Ecto neural progenitor cell (in vitro differentiated cells): ENCODE measurements at places on chromosomes 12 and 14.
A peak's percentile ranks its signal among the peaks of the same experiment; 100 is the strongest.

DNA sequence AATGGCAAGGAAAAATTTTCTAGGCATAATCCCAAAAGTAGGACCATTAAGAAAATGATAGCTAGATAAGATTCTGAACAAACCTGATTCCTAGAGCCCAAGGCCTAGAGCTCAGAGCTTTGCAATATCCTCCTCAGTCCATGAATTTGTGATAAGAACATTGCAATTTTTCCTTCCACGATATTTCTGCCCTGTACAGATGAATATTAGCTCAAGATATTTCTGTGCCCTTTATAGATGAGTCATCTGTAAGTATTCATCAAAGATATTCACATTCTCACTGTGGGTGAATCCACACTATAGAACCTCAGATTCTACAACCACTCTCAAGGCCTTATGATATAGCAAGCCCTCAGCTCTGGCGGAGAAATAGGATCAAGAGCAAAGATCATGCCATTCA lies 37.5 kb downstream of the EAPP start:
- no peak for DNase-seq

GRCh38 chr14:89794096-89794495 lies 160.4 kb downstream of the EFCAB11 start:
- DNase-seq = no peak

DNA sequence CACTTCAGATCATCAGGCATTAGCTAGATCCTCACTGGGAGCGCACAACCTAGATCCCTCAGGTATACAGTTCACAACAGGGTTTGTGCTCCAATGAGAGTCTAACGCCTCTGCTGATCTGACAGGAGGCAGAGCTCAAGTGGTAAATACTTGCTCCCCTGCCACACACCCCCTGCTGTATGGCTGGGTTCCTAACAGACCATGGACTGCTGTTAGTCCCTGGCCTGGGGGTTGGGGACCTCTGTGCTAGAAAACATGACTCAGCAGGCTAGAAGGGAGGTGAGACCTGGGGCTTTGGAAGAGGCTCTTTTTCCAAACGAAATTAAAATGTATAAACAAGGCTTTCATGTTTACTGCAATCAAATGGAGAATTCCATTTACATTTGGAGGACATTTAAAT lies 691.1 kb downstream of the FLRT2 start:
- DNase-seq = peak; percentile 56

- DNase-seq = no peak
These were observed 3.6 kb upstream of the DNAJC22 start for GRCh38 chr12:49342914-49343731.

GRCh38 chr14:22837750-22838538 lies 1.6 kb downstream of the MMP14 start:
- DNase-seq = no peak

GRCh38 chr14:33488582-33488981 lies 462.3 kb downstream of the EGLN3 start:
- no peak for DNase-seq

DNA sequence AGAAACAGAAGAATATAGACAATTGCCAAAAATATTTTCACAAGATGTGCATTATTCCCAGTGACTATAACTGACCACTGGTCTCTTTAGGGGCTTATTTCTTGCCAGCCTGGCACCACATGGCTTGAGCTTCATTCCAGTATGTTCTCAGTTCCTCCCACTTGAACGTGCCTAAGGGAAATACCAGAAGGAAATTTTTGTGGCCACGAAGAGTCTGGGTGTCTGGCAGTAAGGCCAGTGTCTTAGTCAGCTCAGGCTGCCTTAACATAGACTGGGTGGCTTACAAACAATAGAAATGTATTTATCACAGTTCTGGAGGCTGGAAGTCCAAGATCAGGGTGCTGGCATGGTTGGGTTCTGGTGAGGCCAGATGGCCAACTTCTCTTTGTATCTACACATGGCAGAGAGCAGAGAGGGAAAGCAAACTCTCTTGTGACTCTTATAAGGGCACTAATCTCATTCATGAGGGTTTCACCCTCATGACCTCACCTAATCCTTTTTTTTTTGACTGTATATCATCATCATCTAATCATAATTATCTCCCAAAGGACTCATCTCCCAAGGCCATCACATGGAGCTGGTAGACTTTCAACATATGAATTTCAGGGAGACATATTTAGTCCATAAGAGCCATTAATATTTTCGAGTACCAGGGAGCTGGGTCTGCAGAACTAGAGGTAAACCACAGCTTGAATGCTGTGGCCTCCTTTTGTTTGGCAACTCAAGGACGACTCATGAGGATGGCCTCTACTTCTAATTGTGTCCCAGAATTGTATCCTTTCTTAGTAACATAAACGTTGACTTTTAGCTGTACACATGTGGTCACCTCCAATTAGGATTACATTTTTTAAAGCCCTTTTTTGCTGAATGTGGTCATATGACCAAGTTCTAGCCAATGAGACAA lies 5.1 kb upstream of the SMOC1 start:
- DNase-seq = no peak

DNA sequence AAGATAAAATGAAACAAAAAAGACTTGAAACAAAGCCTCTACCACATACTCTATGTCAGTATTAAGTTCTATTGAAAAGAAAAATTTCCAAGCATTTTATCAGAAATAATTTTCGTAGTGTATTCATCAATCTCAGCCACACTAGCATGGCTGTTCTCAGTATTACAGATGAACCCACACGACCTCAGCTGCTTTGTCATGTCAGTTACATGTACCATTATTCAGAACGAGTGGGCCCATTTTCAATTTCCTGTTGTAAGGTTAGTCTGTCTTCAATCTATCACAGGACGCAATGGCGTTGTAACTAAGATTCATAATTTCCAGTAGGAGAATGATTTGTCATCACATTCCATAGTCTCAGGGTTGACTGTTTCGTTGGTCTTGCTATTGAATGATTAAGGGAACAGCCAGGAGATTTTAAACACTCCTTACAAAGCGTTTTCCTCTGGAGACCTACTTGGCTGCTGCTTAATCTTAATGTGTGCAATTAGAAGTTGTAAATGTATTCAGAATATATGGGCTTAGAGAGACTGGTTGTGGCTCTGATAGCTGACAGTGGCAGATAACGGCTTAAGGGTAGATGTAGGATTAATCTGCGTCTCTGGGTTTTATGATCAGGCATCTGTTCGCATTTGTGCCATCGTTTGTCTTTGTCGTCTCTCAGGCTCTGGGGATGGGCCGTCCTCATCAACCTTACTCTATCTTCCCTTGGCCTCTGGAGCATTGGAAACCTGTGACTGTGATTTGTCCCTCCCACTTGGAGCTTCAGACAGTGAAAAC lies 65.4 kb downstream of the GLT1D1 start:
- no peak for DNase-seq

GRCh38 chr14:37482428-37482827 lies 112.6 kb downstream of the FOXA1 start:
- DNase-seq = no peak

GRCh38 chr12:43370263-43370662 lies 181.7 kb downstream of the ADAMTS20 start:
- DNase-seq = no peak

DNA sequence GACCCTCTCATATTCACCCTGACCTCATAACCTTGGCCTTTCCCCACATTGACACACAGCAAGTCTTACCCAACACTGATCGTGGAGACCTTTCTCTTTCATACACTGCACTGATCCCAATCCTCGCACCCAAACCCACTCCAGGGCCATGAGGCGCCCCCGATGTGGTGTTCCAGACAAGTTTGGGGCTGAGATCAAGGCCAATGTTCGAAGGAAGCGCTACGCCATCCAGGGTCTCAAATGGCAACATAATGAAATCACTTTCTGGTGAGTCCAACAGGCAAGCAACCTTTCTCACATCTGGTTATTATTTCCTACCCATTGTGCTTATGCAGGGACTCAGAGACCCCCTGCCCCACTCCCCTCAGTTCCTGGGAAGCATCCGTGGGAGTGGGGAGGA lies 5.4 kb downstream of the MMP14 start:
- DNase-seq = no peak

DNA sequence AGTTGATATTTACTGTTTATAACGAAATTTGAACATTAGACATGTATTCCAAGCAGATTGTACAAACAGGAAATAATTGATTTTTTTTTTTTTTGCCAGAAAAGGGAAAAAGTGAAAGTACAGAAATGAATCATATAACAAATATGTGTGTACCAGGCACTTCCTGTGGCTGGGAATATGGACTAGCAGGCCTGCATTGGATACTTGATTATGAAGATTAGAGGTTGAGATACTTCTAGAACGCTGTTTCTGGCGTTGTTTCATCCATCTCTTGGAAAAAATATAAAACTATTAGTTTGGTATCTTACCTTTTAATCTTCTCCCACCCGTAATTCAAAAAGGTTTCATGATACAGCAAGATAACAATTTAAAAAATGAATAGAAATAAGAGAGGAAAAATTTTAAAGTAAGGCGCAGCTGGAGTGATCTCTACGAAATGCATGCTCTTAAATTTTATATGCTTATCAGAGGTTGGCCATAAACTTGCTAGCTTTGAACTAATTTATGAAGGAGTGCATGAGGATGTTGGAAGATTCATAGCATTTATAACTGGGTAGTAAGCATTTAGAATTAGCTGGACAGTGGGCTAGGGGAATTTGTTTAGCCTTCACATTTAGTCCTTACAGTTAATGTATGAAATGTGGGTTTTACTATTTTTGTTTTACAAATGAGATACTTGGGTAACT lies 90.8 kb downstream of the AEBP2 start:
- DNase-seq = no peak

- no peak for DNase-seq
These were observed 47.6 kb upstream of the RD3L start for GRCh38 chr14:103989964-103990363.

DNA sequence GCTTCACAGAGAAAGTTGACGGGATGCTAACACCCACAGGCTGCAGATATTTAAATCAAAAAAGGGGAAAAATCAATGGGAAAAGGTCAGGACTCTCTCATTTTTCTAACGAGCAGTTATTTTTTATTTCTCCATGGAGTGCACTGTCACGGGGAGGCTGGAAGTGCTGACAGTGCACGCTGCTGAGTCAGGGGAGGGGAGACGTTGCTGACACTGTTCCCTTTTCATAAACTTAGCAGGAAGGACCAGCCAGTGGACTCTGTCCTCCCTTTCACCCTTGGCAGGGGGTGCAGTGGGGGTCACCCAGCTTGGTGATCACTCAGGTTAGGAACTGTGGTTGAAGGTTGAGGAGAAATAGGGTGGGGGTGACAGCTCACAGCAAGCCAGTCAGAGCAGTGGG lies 65.6 kb upstream of the FUT8 start:
- no peak for DNase-seq

DNA sequence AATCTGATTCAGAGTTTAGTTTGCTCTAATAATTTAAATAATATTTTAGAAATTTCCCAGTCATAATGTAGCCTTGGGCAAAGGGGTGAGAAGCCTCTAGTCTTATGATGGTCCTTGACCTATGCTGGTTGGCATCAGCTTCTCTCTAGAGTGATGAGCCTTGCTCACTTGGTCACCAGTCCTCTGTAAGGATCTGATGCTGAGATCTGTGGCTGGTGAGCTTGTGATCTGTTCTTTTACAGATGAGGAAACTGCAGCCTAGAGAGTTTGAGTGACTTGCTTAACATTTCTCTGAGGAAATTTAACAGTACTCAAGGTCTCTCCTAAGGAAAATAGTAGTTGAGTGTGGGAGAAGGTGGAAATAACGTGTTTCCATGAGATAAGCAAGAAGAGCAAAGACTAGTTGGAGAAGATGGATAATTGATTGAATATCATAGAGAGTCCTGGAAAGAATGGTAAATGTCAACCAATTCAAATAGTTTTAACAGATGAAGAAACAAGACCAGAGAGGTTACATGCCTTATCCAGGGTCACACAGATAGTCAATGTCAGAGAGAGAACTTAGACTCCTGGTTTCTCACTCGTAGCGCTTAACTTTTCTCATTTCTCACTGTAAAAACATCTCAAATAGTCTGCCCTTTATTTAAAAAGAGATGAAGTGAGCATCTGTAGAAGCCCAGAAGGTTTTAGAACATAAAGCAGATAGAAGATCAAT lies 89.7 kb upstream of the ETV6 start:
- no peak for DNase-seq

GRCh38 chr14:29310757-29311156 lies 544.2 kb downstream of the FOXG1 start:
- no peak for DNase-seq

- DNase-seq = no peak
These were observed 95.5 kb upstream of the ETV6 start for GRCh38 chr12:11553871-11554533.

- peak; percentile 79 for DNase-seq
These were observed 2.3 kb upstream of the NOP2 start for GRCh38 chr12:6570264-6570887.

GRCh38 chr14:21093769-21094681 lies 4.4 kb downstream of the ZNF219 start:
- DNase-seq = peak; percentile 91

- DNase-seq = peak; percentile 74
These were observed 289.2 kb downstream of the ADGRD1 start for GRCh38 chr12:131242741-131243496.

DNA sequence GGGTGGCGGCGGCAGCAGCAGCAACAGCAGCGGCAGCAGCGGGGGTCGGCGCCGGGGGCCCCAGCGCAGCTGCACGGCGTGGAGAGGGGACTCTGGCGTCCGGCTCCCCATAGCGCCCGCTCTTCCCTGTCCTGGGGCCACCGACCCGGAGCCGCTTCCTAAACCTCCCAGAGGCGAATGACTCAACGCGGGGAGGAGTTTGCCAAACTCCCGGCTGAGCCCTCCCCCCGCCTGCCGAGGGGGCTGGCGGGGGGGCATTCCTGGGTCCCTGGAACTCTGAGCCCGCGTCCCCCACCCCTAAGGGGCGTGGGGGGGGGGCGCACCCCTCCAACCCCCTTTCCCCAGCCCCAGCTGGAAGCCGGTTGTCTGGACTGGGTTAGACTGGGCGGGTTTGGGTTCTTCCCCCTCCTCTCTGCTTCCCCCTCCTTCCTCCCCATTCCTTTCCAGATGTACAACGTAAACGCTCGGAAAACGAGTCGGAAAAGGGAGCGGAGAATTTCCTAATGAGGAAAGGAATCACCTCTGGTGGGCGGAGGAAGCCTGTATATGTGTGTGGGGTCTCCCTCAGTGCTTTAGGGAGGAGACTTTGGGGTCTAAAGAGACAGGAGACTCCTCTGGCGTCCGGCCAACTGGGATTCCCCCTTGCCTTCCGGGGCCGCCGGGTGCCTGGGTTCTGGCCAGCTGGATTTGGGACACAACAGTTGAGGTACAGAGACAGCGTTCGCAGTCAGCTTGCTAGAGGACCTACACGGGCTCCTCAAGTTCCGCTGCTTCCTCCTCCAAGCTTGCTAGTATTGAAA lies at the start of gene ITGA5:
Gene ITGA5 (minus strand): TSS at position 179 of the 800 bp plus-strand sequence. CDS start 68 bp downstream, at position 111.
- peak; percentile 82 for DNase-seq
